ENCODE measurements at places on chromosomes 3 and 15.

DNA sequence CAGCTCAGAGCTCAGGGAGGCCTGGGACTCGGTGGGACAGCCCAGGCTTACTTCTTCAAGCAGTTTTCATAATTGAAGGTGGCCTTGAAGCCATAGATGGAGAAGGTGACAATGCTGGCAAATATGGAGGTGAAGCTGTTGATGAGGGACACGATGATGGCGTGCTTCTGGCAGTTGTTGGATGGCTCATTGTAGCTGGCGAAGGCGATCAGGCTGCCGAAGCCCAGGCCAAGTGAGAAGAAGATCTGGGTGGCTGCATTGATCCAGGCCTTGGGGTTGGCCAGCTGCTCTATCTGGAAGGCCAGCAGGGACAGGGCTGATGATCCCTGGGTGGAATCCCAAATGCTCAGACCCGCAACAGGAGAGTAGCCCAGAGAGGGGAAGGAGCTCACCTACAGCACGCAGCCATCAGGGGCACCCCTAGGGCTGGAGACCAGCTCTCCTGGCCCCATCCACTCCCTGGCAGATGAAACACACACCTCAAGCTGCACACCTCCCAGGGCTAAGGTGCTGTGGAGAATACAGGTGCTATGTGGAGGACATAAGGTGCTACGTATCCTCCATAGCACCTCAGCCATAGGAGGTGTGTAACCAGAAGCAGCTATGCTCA, 25.1 kb downstream of the SLC6A20 start:
- DNase-seq = no peak

DNA sequence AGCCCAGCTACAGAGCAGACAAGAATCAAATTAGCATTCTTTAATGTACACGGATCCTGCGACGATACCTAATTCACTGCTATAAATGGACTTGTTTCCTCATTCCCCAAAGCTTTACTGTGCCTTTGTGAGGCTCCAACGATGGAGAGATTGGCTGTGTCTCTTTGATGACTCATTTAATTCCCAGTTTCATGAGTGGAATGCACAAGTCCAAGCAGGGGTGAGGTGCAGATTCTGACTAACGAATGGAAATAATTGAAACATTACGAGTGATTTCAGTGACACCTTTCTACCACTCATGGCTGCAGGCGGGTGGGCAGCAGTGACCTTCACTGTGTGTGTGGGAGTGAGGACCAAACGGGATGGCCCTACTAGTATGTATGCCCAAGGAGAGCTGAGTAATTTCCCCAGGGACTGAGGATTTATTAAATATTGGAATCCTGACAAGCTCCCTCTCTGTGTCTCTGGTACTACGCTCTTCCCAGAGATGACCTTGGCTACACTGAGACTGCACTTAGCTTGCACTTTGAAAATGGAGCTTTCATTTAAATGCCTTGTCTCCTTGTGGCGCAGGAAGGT, 156.7 kb downstream of the CACNA2D3 start:
- DNase-seq = no peak

- no peak for DNase-seq
Observed at GRCh38 chr3:186643493-186643892, 3.3 kb downstream of the FETUB start.

DNA sequence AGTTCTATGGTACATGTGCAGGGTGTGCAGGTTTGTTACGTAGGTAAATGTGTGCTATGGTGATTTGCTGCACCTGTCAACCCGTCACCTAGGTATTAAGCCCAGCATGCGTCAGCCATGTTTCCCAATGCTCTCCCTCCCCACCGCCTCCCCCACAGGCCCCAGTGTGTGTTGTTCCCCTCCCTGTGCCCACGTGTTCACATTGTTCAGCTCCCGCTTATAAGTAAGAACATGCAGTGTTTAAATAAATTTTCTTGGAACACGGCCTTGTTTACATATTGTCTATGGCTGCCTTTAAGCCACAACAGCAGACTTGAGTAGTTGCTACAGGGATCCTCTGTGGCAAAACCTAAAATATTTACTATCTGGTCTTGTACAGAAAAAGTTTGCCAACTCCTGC, 41.3 kb upstream of the CORO2B start:
- no peak for DNase-seq

DNA sequence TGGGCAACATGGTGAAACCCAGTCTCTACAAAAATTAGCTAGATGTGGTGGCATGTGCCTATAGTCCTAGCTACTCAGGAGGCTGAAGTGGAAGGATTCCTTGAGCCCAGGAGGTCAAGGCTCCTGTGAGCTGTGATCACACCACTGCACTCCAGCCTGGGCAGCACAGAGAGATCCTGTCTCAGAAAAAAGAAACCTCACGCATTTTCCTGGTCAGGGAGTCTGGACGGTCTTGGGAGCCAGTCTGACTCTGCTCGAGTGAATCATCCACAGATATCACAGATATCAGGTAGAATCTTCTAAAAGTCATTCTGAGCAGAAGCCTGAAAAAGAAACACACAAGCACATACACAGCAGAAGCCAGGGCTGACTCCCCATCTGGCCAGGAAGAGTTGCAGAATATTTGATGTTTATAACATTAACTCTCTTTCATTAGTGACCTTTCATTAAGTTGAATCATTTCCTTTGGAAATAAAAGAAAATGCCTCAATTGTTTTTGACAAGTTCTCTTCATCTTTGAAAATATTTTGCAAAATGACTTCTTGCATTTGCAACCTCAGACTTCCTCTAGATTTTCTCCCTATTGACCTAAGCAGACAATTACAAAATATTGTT, 56.5 kb upstream of the ABHD17C start:
- DNase-seq = no peak

DNA sequence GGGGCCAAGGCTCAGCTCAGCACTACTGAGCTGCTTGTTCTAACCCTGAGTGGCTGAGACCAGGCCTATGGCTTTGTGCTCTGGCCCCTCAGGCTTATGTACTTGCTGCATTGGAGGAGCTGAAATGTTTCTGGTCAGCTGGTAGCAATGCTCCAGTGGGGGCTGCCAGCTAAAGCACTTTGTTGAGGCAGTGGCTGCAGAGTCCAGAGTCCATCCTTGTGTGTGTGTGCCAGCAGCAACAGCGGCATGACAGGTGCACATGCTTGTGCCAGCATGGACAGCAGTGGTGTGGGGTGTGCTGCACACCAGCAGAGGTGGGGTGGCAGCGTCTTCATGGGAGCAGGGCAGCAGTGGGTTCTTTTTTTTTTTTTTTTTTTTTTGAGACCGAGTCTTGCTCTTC, 169.1 kb downstream of the VPS8 start:
- no peak for DNase-seq

DNA sequence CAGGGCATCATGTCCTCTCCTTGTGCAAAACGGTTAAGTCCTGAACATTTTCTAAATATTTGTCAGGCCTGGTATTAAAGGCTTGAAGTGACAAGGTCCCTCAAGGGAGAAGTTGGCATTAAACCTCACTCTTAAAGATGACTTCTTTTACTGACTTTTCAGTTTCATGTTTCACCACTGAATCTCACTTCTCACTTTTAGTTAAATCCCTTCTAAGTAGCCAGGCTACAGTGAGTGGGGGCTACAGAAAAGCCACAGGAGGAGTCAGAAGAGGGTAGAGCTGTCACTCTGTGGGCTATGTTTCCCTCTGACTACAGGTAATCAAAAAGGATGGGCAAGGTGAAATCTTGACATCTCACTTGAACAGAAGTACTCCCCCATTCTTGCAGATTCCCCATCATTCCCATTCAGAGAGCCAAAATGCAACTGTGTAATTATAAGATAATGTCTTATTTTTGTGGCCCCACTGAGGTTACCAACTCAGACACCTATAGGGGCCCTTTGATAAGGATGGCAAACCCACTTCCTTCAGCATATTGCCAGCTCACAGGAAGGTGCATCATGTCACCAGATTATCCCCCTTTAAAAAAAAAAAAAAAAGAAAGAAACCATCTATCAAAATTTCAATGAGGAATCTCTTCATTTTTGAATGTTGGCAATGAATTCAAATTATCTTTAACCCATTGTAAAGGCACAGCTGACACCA, 790.1 kb upstream of the CFAP20DC start:
- DNase-seq = no peak
